Left lung (tissue), 14 donors: ENCODE measurements at places on chromosomes 6 and 20. TPM values are rescaled to one million over a fixed set of nuclear protein-coding genes. Genes with fewer than 3 reads are reported as not detected.

- no peak overlapping the region for H3K27ac ChIP-seq
- H3K4me3 ChIP-seq = no peak overlapping the region
- H3K36me3 ChIP-seq = no peaks in the 10 kb centered on the region
- no peaks in the 10 kb centered on the region for H3K27me3 ChIP-seq
- H3K4me1 ChIP-seq = no peaks in the 10 kb centered on the region
Measured at GRCh38 chr6:65927141-65927540, 220.1 kb upstream of the EYS start.

DNA sequence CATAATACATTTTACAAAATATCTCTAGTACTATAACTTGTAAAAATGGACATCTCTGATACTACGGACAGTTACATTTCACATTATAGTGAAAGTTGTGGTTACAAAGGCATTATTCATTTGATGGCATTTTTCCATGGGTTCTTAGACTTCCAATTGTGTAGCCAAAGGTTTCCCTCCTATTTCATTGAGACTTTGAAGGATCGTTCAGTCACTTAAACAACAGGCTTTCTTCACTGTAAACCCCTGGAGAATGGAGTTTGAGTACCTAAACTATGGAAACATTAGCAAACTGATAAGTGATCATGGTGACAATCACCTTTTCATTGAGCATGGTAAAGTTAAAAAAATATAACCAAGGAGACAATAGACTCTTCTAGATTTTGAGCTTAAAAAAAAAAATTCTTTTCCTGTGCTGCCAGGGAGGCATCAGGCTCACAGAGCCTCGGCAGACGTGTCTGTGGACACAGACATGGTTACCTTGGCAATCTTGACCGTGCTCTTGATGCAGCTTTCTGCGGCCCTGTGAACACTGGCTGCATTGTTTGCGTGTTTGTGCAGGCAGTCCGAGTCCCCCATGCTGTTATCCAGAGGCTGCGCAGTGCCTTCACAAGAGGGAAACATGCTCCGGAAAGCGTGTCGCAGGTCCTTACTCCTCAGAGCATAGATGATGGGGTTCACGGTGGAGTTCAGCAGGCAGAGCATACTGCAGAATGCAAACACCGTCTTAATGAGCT, 22.6 kb downstream of the CNR1 start:
- no peaks in the 10 kb centered on the region for H3K27me3 ChIP-seq
- no peak overlapping the region for H3K27ac ChIP-seq
- no peak for DNase-seq
- H3K4me3 ChIP-seq = no peak overlapping the region

- peak; percentile 31 for DNase-seq
- peaks cover 7% of the 10 kb centered on the region for H3K36me3 ChIP-seq
- peaks cover 40% of the 10 kb centered on the region for H3K4me1 ChIP-seq
- H3K4me3 ChIP-seq = no peak overlapping the region
Measured at GRCh38 chr20:33675136-33675959, 1.1 kb upstream of the NECAB3 start.

DNA sequence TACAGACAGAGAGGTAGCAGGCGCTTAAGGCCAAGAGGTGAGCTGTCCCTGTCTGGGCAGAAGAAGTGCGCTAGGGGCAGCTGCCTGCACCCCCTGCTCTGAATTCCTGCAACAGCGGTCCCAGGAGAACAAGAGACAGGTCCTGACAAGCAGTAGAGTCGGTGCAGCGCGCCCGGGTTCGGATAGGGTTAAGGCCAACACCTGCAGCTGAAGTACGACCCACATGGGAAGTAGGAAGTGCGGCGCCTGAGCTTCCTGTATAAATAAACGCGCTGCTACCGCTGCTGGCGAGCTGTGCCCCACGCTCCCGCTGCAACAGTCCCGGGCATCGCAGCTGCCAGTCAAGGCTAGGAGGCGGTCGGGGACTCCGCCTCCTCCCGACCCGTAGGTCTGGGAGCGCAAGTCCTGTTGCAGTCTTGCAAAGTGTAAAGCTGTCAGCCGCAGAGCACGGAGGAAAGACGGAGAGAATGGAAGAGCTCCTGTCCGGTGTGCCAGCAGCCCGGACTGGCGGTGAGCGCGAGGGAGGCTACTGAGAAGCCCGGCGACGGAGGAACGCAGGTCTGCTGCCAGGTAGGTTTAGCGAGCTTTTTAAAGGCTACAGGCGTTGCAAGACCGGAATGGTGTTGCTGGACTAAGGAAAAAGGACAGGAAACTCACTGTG, at the start of gene RNF144B:
TSS of gene RNF144B (plus strand) at position 290 of the 661 bp plus-strand sequence. CDS start 12,185 bp downstream, outside the sequence.
- peak; percentile 93 for DNase-seq
- no peaks in the 10 kb centered on the region for H3K27me3 ChIP-seq
- peak within 1 kb of the TSS; percentile 77 for H3K27ac ChIP-seq
- peak within 1 kb of the TSS; percentile 61 for H3K4me3 ChIP-seq
- H3K36me3 ChIP-seq = no peaks in the 10 kb centered on the region

DNA sequence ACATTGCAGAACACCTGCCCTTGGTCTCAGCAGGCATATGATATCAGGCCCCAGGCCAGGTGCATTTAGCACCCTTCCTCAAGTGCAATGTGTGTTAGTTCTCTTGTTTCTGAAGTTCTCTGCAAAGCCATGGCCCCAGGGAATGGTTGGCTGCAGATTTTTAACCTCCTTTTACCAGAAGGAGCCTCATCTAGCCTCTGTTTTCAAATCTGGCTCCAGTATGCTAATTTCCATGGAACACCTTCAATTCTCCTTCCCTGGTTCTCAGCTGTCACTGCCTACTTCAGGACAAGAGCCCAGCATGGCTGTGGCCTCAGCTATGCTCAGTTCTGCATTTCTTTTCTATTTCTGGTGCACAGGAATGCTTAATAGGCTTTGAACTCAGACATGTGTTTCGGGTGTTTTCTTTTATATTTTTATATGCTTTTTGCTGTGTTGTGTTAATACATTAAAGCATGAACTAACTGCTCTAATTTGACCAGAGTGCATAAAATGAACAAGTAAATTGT, 51.6 kb upstream of the OGFRL1 start:
- H3K4me3 ChIP-seq = no peak overlapping the region
- DNase-seq = no peak
- H3K4me1 ChIP-seq = no peaks in the 10 kb centered on the region
- no peaks in the 10 kb centered on the region for H3K36me3 ChIP-seq
- no peak overlapping the region for H3K27ac ChIP-seq

- H3K27ac ChIP-seq = no peak overlapping the region
- DNase-seq = no peak
- H3K4me3 ChIP-seq = no peak overlapping the region
- no peaks in the 10 kb centered on the region for H3K4me1 ChIP-seq
- no peaks in the 10 kb centered on the region for H3K27me3 ChIP-seq
- no peaks in the 10 kb centered on the region for H3K36me3 ChIP-seq
Measured at GRCh38 chr6:36641543-36641942, 37.0 kb upstream of the CDKN1A start.

GRCh38 chr6:18503593-18504231, 116.6 kb downstream of the RNF144B start:
- no peaks in the 10 kb centered on the region for H3K27me3 ChIP-seq
- peak overlapping the region; percentile 16 for H3K4me3 ChIP-seq
- no peaks in the 10 kb centered on the region for H3K36me3 ChIP-seq
- H3K27ac ChIP-seq = peak overlapping the region; percentile 21
- peaks cover 29% of the 10 kb centered on the region for H3K4me1 ChIP-seq

GRCh38 chr6:133630651-133631050, 258.3 kb upstream of the TCF21 start:
- no peaks in the 10 kb centered on the region for H3K27me3 ChIP-seq
- no peak overlapping the region for H3K4me3 ChIP-seq
- no peaks in the 10 kb centered on the region for H3K4me1 ChIP-seq
- DNase-seq = no peak
- H3K36me3 ChIP-seq = no peaks in the 10 kb centered on the region

DNA sequence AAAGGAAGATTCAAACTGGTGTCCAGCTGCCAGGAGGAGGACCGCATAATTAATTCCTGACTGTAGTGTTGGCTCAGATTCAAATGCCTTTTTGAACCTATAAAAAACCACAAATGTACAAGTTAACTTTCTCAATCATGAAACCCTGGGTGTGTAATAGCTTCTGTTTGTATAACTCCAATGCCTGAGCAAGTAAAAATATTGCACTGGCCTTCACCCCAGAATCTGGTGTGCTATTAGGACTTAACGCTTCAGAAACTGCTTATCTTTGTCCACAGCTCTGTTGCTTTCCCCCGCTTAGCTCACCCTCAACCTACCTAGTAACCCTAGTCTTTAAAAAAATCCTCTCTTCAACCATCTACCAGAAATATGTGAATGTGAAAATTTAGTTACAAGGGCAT, 119.1 kb upstream of the MAP7 start:
- H3K36me3 ChIP-seq = no peaks in the 10 kb centered on the region
- H3K4me1 ChIP-seq = peaks cover 5% of the 10 kb centered on the region
- H3K27ac ChIP-seq = no peak overlapping the region
- DNase-seq = no peak
- no peaks in the 10 kb centered on the region for H3K27me3 ChIP-seq
- no peak overlapping the region for H3K4me3 ChIP-seq

- no peak overlapping the region for H3K27ac ChIP-seq
- no peaks in the 10 kb centered on the region for H3K36me3 ChIP-seq
- no peaks in the 10 kb centered on the region for H3K4me1 ChIP-seq
- DNase-seq = peak; percentile 60
- H3K4me3 ChIP-seq = no peak overlapping the region
- H3K27me3 ChIP-seq = no peaks in the 10 kb centered on the region
Measured at GRCh38 chr6:55713436-55713835, 134.4 kb upstream of the HMGCLL1 start.

GRCh38 chr6:119020597-119021561, 57.6 kb downstream of the FAM184A start:
- no peak overlapping the region for H3K27ac ChIP-seq
- H3K4me1 ChIP-seq = no peaks in the 10 kb centered on the region
- H3K4me3 ChIP-seq = no peak overlapping the region
- no peaks in the 10 kb centered on the region for H3K36me3 ChIP-seq
- no peak for DNase-seq

DNA sequence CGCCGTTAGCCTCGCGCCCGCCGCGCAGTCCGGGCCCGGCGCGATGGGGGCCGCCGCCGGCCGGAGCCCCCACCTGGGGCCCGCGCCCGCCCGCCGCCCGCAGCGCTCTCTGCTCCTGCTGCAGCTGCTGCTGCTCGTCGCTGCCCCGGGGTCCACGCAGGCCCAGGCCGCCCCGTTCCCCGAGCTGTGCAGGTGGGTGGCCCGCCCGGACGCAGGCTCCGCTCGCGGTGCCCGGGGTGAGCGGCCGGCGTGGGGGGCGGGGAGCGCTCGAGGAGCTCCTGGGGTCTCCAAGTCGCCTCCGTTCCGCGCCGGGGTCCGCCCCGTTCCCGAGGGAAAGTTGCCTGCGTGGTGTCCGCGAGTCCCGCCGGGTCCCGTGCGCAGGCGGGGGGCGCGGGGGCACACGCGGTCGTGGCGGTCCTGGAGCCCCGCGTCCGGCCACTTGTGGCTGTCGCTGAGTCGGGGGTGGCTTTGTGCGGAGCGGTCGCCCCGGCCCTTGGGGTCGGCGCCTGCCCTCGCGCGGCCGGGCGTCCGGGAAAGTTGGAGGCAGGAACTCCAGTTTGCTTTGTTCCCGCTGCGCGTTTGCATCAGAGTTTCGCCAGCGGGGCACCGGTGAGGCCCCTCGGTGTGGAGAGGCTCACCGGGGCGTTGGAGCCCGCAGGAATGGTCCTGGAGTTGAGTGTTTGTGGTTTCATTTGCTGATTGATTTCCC, 476 bp downstream of the IGF2R start:
- no peak for DNase-seq
- H3K4me3 ChIP-seq = peak overlapping the region; percentile 98
- H3K36me3 ChIP-seq = no peaks in the 10 kb centered on the region
- no peaks in the 10 kb centered on the region for H3K27me3 ChIP-seq

DNA sequence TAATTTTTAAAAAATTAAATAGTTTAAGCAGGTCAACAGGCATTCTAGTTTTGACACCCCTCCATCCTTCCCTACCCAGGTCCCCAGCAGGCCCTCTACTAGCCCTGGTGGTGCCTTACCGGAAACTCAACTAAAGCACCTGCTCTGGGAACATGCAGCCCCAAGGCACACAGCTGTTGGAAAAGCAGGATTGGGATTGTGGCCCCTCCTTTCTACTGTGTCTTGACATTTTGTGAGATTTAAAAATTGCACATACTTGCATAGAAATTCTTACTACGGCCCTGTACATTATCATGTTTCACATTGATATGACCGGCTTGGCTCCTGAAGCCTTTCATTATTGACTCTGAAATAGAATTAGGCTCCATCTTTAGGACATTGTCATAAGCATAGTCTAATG, 423.2 kb downstream of the GRIK2 start:
- no peak overlapping the region for H3K27ac ChIP-seq
- DNase-seq = no peak
- no peak overlapping the region for H3K4me3 ChIP-seq
- no peaks in the 10 kb centered on the region for H3K4me1 ChIP-seq

Gene RIMS1
- polyA plus RNA-seq = 0.67 TPM

Gene OPRM1
- not detected for polyA plus RNA-seq

Gene PLN
- 2.4 TPM for polyA plus RNA-seq

Gene BPIFB2
- not detected for polyA plus RNA-seq

Gene FKBP1C
- polyA plus RNA-seq = 2.2 TPM

Gene IMPG1
- 1.1 TPM for polyA plus RNA-seq

Gene LIN28B
- 0.09 TPM for polyA plus RNA-seq
